Fibroblast of upper back skin (primary cell): ENCODE measurements at places on chromosomes 2 and 18.

DNA sequence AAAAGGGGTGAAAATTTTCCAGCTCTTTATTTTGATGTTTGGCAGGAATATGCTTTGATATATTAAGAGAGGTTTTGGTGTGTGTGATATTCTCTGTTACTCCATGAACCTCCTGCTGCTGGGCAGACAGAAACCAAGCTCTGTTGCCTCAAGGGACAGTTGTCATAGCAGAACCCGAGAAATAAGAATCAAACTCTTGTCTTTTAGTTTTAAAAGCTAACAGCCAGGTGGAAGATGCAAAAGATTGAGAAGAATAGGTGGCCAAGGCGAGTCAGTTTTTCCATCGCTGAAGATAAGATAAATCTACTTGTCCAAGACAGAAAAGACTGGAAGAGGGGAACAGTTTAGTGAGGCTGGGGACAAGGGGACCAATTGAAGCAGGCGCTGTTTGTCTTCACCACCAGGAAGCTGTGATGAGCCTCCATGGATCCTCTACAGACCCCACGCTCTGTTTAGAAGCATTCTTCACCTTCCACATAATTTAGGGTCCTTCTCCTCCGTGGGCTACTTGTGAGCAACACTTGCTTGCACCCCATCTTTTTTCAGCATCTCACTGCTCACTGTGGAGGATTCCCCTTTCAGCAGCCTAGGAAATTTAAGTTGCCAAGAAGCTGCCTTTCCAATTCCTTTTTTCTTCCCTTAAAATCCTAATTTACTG lies 23.9 kb downstream of the PMAIP1 start:
- no peak for DNase-seq

DNA sequence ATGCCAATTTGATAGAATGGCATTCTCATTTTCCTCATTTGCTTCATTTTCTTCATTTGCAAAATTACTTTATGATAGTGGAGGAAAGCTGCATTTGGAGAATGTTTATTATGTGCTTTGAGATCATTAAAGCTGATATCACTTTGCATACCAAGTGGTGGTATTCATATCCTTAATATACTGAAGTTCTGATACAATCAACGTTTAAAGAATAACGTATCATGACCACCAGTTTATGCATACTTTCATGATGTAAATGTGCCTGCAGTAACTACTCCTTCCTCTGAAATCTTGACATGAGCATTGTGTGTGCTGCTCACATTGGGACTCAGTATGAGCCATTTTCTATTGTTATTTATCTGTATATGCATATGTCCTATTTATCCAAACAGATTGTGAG lies 302.1 kb downstream of the ARHGAP15 start:
- no peak for DNase-seq

DNA sequence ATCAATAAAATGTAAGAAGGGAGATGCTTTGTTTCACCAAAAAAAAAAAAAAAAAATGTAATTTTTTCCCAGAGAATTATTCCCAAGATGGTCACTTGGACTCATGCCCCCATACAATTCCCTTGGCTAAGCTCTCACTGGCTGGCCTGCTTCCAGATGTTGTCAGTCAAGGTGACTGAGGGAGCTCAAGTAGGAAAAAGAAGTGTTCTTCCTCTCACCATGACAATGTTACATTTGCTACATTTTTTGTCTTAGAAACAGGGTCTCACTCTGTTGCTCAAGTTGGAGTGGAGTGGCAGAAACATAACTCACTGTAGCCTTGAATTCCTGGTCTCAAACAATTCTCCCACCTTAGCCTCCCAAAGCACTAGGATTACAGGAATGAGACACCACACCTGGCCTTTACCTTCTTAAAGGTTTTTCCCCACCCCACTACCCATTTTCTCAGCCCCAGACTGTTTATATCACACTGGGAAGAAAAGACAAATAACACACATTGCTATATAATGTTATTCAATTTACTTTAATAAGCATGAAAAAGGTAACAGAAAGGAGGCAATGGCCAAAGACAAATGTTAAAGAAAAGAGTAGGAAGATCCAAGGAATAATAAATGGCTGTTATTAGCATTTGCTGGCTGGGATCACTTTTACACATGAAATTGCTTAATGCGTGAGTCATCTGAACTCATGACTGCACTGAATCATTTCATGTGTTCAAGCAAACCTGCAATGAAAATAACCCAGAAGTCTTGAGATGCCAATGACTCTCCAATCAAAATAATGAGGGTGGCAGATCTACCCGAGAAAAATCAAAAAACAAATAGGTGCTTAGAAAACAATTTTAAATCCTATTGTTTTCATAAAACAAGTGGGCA lies 45.2 kb downstream of the ACVR1 start:
- DNase-seq = peak; percentile 89

DNA sequence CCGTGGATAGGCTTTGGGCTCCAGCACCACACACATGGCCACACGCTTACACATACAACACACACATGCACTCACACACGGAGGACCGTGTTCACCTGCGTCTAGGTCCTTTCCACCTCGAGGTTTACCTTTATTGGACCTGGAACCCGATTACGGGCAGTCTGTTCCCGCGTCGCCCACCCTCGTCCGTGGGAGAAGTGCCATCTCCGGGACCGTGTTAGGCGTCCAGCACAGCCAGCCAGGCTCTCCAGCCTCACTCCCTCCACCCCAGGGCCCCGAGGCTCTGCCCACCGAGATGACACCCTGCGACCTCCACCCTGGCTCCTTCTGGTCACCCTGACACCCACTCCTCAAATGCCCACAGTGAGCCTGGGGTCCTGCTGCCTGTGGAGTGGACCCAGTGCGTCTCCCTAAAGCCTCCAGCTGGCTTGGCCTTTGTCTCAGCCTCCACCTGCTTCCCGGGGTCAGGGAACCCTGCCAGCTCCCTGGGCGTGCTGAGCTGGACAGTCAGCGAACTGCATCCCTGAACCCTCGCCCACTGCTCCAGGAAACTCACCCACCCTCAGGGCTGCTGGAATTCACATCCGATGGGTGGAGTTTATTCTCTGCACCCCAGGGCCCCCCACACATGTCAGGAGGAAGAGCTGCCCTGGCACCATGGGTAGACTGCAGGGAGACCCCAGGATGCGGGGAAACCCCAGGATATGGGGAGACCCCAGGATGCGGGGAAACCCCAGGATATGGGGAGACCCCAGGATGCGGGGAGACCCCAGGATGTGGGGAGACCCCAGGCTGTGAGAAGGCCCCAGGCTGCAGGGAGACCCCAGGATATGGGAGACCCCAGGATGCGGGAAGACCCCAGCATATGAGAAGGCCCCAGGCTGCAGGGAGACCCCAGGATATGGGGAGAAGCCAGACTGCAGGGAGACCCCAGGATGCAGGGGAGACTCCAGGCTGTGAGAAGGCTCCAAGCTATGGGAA lies 33.0 kb downstream of the ADI1 start:
- DNase-seq = no peak

- no peak for DNase-seq
Observed at GRCh38 chr2:60260639-60261296, 292.7 kb downstream of the BCL11A start.

- peak; percentile 50 for DNase-seq
Observed at GRCh38 chr2:172196768-172197431, 94.2 kb upstream of the DLX2 start.

- DNase-seq = peak; percentile 49
Observed at GRCh38 chr18:67476585-67476984, 39.9 kb downstream of the DSEL start.

DNA sequence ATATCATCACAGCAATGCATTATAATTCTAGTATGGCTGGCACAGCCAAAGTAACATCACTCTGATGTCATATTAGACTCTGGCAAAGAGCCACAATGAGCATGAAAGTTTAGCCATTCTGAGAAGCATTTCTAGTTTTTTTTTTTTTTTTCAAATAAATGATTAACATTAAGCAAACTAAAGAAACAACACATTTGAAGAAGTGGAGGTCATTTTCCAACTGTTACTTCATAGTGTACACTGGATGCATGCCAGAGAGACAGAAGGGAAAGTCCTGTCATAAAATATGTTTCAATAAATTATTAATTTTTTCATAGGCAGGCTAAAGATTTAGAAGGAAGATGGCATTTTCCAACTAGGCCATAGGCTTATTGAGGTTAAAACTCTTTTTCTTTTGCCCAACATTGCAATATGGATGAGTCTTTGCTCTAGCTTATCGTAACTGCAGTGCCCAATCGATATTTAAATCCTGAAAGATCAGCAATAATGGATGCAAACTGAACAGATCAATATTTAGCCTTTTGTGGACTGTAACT lies 1630.4 kb upstream of the ACVR2A start:
- DNase-seq = no peak

- DNase-seq = no peak
Observed at GRCh38 chr2:241914542-241914941, 45.0 kb downstream of the RTP5 start.

- DNase-seq = no peak
Observed at GRCh38 chr2:121205321-121205942, 79.6 kb downstream of the TFCP2L1 start.

DNA sequence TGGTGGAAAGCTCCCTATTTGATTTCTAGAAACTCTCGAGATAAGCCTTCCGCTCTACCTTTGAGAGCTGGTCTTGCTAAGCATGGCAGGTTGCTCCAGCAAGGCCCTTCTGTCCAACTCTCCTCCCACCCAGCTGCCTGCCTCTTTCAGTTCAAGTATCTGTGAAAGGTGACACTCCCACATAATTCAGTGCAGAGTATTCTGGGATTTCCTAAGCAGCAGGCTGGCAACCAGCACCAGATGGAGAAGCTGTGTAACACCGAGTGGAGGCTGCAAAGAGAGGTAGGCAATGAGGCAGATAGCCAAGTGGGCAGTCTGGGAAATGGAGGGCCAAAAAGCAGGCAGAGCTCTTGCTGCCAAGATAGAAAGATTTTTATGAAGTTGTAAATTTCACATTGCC lies 88.4 kb upstream of the CAVIN2 start:
- DNase-seq = no peak

GRCh38 chr2:123840574-123840973 lies 184.5 kb upstream of the CNTNAP5 start:
- no peak for DNase-seq

DNA sequence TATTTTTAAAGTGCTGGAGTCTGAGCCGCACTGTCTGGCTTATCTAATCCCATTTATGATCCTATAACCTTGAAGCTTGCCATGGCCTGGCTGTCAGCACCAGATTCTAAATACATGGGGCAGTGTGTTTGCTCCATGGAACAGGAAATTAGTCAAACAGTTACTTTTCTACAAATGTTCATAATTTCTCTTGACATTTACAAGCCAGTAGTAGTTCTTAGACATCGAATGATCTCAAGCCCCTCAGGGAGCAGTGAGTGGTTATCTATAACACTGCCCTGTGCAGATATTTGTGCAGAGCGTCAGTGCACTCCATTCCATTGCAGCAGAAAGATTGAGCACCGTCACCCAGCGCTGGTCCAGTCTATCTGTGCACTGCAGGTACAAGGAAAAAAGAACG lies 205.2 kb downstream of the AGPS start:
- DNase-seq = peak; percentile 59

DNA sequence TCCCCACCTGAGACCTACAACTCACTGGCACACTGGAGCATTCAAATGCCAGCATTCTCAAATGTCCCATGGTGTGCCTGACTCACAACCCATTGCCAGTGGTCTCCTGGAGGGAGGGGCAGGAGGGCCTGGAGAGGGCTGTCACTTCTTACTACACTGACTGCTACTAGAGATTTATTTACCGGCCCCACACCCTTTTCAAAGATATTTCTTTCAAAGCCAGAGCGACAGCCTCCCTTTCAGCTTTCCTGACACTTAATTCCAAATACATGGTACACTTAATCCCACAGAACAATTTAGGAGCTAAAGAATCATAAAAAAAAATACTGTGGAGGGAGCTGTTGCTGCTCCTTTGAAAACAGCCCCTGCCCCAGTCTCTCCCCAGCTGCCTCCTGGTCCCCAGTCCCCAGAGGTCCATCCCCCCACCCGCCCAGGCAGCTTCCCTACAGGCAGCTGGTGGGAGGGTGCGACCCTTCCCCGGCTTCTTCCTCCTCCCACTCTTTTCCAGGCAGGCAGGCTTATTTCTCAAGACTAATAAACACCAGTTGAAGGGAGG lies 129.1 kb upstream of the SMAD2 start:
- DNase-seq = no peak

DNA sequence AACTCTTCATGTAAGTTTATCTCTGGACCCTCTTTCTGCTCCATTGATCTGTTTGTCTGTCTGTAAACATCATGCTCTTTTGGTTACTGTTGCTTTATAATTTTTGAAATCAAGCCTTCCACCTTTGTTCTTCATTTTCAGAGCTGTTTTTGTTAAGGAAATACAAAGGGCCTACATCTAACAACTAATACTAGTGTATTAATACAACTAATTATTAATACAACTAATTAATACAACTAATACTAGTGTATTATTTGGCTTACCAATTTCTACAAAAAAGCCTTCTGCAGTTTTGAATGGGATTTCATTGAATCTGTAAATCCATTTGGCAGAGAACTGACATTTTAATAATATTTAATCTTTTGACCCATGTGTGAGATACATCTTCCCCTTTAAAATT lies 66.7 kb downstream of the ATP9B start:
- no peak for DNase-seq

DNA sequence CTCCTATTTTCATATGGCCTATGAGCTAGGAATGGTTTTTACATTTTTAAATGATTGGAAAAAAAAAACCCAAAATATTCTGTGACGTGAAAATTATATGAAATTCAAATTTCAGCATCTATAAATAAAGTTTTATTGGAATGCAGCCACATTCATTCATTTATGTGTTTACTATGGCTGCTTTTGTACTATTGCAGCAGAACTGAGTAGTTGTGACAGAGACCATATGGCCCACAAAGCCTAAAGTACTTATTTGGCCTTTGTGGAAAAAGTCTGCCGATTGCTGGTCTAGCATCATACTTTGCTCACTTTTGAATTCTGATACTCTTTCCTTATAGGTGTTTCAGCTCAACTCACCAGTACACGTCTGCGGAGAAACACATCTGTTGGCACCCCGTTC lies 39.0 kb downstream of the MYO3B start:
- DNase-seq = no peak

DNA sequence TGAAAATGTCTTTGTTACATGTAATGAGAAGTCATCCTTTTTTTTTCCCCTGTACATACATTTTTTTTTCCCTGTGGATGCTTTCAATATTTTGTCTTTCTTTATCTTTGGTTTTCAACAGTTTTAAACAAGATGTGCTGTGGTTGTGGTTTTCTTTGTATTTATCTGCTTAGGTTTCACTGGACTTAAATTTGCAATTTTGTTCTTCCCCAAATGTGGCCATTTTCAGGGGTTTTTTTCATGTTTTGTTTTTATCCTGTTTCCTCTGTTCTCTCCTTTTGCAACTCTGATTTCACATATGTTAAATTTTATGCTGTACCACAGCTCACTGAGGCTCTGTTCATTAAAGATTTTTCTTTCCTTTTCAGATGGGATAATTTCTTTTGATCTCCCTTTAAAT lies 41.7 kb downstream of the GALNT1 start:
- no peak for DNase-seq

- DNase-seq = peak; percentile 20
Observed at GRCh38 chr2:152037743-152038435, 61.0 kb downstream of the CACNB4 start.

DNA sequence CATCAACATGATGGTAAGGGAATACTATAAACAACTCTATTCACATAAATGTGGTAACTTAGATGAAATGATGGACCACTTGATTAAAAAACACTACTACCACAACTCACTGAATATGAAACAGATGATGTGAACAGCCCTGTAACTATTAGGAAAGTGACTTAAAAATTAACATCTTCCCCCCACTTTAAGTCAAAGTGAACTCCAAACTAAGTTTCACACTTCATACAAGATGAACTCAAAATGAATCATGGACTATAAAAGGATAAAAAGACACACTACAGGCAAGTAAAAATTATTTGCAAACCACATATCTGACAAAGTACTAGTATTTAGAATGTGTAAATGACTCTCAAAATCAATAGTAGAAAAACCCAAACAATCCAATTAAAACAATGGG lies 71.6 kb downstream of the ZAP70 start:
- DNase-seq = no peak
